ENCODE measurements at places on chromosomes 3 and 15. TPM values are rescaled to one million over a fixed set of nuclear protein-coding genes. Genes with fewer than 3 reads are reported as not detected.

Gene TNNC1
- not detected for total RNA-seq

Gene TGM4
- total RNA-seq = 0.14 TPM

Gene SCAMP5
- 11.6 TPM for total RNA-seq

Gene GSK3B
- total RNA-seq = 65.3 TPM

Gene TMC3
- 0.05 TPM for total RNA-seq

Gene C15orf61
- total RNA-seq = 1.5 TPM

Gene CLDND1
- total RNA-seq = 260 TPM

Gene RBP2
- total RNA-seq = not detected

Gene GHRL
- 0.19 TPM for total RNA-seq

Gene OIP5
- total RNA-seq = 3.6 TPM

Gene C3orf85
- total RNA-seq = not detected

Gene FEZF2
- not detected for total RNA-seq

Gene CFAP20DC
- total RNA-seq = 1.2 TPM

Gene SELENOT
- 153 TPM for total RNA-seq

Gene EAF1
- total RNA-seq = 25.7 TPM

Gene CLEC3B
- 6.3 TPM for total RNA-seq

Gene SPINK8
- total RNA-seq = not detected

Gene PLA2G4D
- total RNA-seq = not detected

Gene RARB
- 1.5 TPM for total RNA-seq

Gene AGBL1
- total RNA-seq = not detected

Gene SLC24A5
- not detected for total RNA-seq

Gene ITIH3
- total RNA-seq = 0.19 TPM

Gene CD86
- total RNA-seq = not detected

Gene ALCAM
- total RNA-seq = 49.7 TPM

Gene CHRFAM7A
- 0.51 TPM for total RNA-seq

Gene GOLGA8H
- 1.0 TPM for total RNA-seq

Gene SERPINI1
- 1.5 TPM for total RNA-seq

Gene FMN1
- total RNA-seq = 0.09 TPM

Gene RASGRP1
- 0.37 TPM for total RNA-seq

Gene CYP19A1
- total RNA-seq = not detected

Gene C3orf70
- 2.6 TPM for total RNA-seq

Gene BNC1
- total RNA-seq = 0.85 TPM

Gene SCG3
- 0.60 TPM for total RNA-seq

Gene LRTM1
- not detected for total RNA-seq

Gene FSIP1
- total RNA-seq = 0.85 TPM

Gene KLHL40
- total RNA-seq = not detected

Gene ZNF592
- 4.9 TPM for total RNA-seq

Gene DNAH1
- 5.6 TPM for total RNA-seq

Gene FSTL1
- 524 TPM for total RNA-seq

Measured in dermis blood vessel endothelial cell (primary cell).